ENCODE measurements at places on chromosomes 4 and X.

DNA sequence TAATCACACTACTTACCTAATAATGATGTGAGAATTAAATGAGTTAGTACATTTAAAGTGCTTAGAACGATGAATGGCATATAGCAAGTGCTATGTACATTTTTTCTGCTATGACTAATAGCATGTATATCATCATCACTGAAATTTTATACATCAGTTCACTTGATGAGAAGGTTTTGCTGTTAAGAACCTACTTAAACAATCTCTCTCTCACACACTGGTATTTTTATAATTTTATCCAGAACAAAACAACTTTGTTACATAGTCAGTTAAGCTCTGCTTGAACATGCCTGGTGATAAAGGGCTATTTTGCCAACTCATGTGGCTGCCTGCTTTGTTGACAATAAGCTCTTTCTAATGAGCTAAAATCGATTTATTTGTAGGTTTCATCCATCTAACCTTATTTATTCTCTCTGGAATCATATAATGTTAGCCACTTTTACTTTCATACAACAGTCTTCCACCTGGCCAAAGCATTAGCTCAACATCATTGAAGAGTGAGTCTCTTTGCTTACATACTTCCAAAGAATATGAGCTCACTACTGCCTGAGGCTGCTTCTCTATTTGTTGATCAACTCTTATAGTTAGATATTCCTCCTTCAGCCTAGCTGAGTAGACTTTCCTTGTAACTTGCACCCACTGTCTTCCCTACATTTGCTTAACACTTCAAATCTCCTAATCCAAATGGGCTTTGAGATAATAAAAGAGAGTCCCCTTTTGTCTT lies 372.7 kb upstream of the BOD1L1 start:
- DNase-seq = no peak

- DNase-seq = no peak
Measured at GRCh38 chr4:158644760-158645159, 26.9 kb downstream of the C4orf46 start.

DNA sequence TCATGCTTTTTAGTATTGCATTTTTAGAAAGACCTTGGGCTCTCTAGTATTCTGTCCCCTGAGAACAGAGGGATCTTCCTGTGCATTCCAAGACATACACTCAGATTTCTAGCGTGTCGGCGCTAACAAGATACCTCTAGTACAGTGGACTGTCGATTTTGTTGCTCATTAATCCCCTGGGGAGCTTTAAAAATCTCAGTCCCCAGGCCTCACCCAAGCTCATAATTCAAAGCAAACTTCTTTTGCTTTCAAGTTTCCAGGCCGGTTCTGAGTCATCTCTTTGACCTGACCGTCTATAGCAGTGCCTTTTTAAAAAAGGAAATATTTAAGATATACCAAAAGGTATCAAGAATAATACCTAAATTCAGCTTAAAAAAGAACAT lies 137.0 kb downstream of the AMMECR1 start:
- no peak for DNase-seq

- DNase-seq = no peak
Measured at GRCh38 chrX:120356084-120356483, 5.8 kb upstream of the ATP1B4 start.

- no peak for DNase-seq
Measured at GRCh38 chrX:3522101-3522650, 175.7 kb upstream of the MXRA5 start.

- no peak for DNase-seq
Measured at GRCh38 chr4:186024637-186025407, 44.1 kb upstream of the TLR3 start.

GRCh38 chrX:50707405-50707804 lies 106.6 kb downstream of the SHROOM4 start:
- DNase-seq = no peak

DNA sequence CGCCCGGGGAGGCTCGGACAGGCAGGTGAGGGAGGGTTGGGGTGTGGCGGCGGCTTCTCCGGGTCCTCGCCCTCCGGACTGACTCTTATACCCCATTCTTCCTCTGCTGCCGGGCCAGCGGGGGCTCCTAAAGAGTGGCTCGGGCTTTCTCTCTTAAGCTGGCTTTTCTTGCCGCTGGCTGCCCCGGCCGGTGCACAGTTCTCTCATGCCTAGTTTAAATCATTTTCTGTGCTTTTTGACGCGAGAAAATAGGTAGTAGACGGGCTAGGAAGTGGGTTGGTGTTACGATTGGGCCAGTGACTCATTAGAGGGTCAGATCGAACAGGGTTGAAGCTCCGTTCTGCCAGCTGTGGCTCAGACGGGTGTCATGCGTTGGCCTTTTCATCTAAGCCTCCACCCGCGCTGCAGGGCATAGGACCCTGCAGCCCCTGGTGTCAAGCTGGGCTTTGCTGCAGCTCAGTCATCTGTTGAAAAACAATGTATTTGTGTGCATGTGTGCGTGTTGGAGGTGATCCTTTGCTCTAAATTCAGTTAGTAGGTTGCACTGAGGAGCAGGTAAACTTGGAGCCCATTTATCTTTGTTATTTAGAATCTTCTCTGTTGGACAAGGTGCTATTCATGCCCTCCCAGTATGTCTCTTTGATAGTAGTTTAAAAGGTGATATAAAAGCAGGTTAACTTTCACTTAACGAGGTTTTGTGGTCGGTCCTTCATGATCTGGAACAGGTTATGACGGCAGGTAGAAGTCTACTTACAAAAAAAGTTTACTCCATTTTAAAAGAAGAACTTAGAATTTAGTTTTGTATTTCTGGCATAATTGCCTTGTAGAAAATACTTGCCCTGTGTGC lies 802 bp downstream of the BMP2K start:
- DNase-seq = no peak

- DNase-seq = no peak
Measured at GRCh38 chrX:53286171-53286570, 4.8 kb upstream of the IQSEC2 start.

GRCh38 chr4:127642169-127642568 lies 9.4 kb downstream of the INTU start:
- DNase-seq = no peak

- no peak for DNase-seq
Measured at GRCh38 chrX:14865201-14865600, 7.7 kb downstream of the FANCB start.

GRCh38 chr4:5815641-5816040 lies 77.2 kb downstream of the CRMP1 start:
- DNase-seq = no peak

- DNase-seq = no peak
Measured at GRCh38 chrX:42686706-42687105, 91.3 kb downstream of the PPP1R2C start.

DNA sequence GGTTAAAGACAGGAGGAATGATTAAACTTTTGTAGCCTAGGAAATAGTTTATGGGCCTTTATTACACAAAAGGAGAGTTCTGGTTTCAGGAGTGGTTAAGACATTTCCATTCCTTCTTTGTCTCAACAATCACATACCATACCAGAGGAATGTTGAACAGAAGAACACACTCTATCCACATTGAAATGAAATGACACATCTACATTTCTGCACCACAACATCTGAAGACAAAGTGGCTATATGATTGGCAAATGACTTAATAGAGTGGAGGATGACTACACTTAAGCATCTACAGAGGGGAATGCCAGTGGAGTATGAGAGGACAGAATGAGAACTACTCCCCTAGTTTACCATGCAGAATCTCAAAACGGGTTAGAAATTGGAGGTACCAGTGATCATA lies 8.0 kb downstream of the CYP2U1 start:
- no peak for DNase-seq

- no peak for DNase-seq
Measured at GRCh38 chr4:183241721-183242151, 78.3 kb downstream of the CLDN22 start.

GRCh38 chr4:158849681-158850080 lies 80.9 kb downstream of the FNIP2 start:
- DNase-seq = no peak

DNA sequence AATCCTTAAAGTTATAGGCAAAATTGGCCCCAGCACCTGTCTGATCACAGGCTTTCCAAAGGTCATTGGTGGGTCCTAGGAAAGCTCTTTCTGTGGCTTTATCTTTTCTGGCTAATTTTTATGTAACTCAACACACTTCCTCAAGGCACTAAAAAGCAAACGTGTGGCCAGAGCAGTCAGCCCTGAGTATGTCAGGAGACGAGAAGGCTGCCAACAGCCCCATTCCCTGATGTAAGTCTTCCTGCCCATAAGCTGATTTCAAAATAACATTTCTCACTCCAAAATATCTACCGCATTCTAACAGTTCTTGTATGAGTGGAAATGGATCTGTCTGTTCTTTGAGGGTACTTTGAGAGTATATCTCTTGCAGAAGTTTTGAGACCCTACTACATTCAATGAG lies 25.5 kb upstream of the FUNDC1 start:
- DNase-seq = no peak

- DNase-seq = no peak
Measured at GRCh38 chrX:38891641-38892413, 90.6 kb downstream of the MID1IP1 start.

DNA sequence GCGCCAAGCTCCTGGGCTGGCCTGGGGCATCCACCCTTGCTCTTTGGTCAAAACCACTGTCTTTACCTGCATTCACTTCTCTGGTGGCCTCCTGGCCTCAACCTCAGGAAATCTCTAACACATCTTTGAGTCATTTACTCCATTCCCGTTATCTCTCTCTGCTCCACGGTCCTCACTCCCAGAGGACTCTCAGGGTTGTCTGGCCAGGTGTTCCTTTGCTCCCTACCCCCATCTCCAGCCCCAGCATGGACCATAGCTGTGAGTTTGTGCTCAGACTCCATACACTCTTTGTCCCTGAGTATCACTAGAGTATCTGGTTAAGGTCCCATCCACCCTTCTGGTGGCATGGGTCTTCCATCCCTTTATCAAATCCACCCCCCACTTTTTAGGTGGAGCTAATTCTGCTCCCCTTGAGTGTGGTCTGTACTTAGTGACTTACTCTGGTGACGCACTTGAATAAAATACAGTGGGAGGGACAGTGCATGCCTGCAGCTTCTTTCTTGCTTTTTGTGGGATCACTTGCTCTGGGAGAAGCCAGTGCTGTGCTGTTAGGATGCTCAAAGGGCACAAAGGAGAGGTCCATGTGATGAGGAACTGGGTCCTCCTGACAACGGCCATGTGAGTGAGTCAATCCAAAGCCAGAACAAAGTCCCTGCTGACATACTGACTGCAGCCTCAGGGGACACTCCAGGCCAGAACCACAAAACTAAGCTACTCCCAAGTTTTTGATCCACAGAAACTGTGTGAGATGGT lies 44.3 kb downstream of the IGFBP7 start:
- no peak for DNase-seq

DNA sequence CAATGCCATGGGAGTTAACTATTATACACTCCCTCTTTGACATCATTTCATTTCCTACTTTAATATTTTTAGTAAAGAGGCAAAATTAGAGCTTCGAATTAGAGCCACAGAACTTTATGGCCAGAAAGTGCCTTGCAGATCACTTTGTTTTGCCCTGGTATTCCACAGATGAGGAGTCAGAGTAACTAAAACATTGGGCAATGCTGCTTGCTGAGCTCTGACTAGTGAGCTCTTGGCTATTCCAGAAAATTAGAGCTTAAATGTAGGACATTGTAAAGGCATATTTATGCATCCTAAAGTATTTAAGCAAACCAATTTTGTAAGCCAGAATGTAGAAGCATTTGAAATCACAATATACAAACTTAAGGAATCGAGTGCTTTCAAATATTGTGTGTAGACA lies 6.3 kb upstream of the ZNF827 start:
- no peak for DNase-seq

DNA sequence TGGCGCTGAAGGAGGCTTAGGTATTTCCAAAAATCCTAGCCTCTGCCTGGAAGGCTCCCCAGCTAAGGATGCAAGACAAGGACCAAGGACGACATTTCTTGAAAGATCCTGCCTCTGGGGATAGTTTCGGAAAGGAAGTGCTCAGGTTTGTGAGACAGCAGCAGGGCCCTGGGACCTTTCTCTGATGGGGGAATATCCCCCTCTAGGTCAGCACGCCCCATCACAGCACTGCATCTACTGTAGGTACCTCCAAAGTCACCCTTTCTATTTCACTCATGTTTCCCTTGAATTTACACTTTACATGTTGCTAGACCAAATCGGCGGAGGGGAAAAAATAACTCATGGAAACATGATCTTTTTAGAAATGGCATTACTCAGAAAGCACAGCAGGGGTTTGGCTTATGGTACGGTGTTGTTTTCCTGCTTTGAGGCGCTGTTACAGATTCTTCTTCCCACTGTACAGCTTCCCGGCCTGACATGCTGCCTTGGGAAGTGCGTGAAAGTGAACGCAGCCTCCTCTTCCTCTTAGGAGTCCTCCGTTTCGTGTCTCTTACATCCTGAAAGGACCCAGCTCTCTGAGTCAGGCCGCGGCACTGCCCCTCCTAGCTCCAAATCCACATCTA lies 77.2 kb upstream of the DHRSX start:
- no peak for DNase-seq
